Ovary (tissue), 10 donors: ENCODE measurements at places on chromosomes 1 and 21. TPM values are rescaled to one million over a fixed set of nuclear protein-coding genes. Genes with fewer than 3 reads are reported as not detected.

The UQCRHL gene
- 0.65 TPM for total RNA-seq

The SEMA6C gene
- total RNA-seq, result 14.7 TPM

The GTF2B gene
- 24.6 TPM for total RNA-seq

The UBE2U gene
- not detected for total RNA-seq

The OPRD1 gene
- not detected for total RNA-seq

The AVPR1B gene
- total RNA-seq, result not detected

- no peaks in the 10 kb centered on the region for H3K36me3 ChIP-seq
- H3K4me1 ChIP-seq, result peaks cover 2% of the 10 kb centered on the region
These were observed 4.4 kb downstream of the ST3GAL3 start for GRCh38 chr1:43711524-43712386.

GRCh38 chr21:20627594-20627993, 370.6 kb upstream of the NCAM2 start:
- H3K36me3 ChIP-seq, result no peaks in the 10 kb centered on the region
- no peak overlapping the region for H3K4me3 ChIP-seq
- no peak for DNase-seq
- no peaks in the 10 kb centered on the region for H3K4me1 ChIP-seq

DNA sequence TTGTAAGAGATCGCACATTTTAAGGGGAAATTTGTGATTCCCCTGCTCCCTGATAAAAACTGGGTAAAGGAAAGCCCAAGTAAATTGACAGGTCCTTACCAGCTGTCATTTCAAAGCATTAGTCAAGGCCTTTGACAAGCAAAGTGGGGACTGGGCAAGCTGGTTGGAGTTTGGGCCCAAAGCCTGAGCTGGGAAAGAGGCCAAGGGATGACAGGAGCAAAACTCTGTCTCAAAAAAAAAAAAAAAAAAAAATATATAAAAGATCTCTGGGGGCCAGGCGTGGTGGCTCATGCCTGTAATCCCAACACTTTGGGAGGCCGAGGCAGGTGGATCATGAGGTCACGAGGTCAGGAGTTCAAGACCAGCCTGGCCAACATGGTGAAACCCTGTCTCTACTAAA, 36.9 kb downstream of the SLC2A1 start:
- no peak overlapping the region for H3K4me3 ChIP-seq
- H3K27ac ChIP-seq, result no peak overlapping the region
- no peak for DNase-seq
- peaks cover 2% of the 10 kb centered on the region for H3K4me1 ChIP-seq
- no peaks in the 10 kb centered on the region for H3K36me3 ChIP-seq
- H3K27me3 ChIP-seq, result no peaks in the 10 kb centered on the region

DNA sequence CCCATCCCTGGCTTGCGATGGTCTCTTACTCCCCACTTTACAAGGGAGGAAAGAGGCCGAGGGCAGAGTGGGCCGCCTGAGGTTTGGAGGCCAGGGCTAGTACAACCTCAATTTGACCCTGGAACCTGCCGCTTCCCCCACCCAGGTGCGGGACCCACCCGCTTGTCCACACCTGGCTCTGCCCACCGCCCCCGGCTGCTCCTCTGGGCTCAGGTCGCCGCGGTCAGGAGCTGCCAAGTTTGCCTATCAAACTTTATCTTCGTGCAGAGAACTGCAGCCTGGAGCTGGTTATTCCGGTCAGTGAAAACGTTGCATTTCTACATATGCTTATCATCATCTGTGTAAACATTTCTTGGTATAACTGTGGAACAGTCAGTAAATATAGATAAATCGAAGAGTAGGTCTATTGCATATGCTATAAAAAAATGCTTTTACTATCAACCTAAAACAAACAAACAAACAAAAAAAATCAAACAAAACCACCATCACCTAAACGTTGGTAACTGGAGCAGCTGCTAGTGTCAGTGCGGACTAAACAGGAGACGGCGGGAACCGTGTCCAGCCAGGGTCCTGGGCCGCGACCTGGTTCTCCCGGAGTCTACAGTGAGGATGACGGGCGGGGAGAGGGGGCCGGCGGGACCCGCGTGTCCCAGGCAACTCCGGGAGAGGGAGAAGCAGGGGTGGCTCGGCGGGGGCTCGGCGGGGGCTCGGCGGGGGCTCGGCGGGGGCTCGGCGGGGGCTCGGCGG, 906 bp upstream of the ADARB1 start:
- peak; percentile 56 for DNase-seq
- H3K36me3 ChIP-seq, result no peaks in the 10 kb centered on the region
- no peaks in the 10 kb centered on the region for H3K27me3 ChIP-seq
- peaks cover 3% of the 10 kb centered on the region for H3K4me1 ChIP-seq
- H3K27ac ChIP-seq, result peak overlapping the region; percentile 97

DNA sequence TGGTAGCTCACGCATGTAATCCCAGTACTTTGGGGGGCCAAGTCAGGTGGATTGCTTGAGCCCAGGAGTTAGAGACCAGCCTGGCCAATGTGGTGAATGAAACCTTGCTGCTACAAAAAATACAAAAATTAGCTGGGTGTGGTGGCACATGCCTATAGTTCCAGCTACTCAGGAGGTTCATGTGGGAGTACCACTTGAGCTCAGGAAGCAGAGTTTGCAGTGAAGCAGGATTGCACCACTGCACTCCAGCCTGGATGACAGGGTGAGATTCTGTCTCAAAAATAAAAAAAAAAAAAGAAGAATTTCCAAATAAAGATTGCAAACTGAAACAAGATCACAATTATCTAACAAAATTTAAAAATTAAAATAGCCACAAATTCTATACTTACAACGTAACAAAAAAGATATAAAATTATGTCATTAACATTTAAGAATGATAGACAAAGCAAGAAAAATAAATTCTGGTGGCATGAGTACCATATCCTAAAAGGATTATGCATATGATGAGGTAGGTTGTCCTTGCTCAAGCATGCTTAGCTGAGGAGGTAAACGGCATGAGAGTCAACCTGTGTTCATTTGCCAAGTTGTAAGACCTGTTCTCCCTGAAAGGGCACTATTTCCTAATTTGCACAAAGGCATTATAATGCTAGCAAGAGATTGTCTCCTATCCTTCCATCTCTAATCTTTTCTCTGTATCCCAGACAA, 20.2 kb downstream of the IPP start:
- H3K4me1 ChIP-seq, result no peaks in the 10 kb centered on the region
- no peaks in the 10 kb centered on the region for H3K27me3 ChIP-seq
- H3K27ac ChIP-seq, result no peak overlapping the region
- no peaks in the 10 kb centered on the region for H3K36me3 ChIP-seq
- no peak for DNase-seq
- no peak overlapping the region for H3K4me3 ChIP-seq

GRCh38 chr1:20981915-20982314, 194.8 kb downstream of the EIF4G3 start:
- H3K4me3 ChIP-seq, result no peak overlapping the region
- no peaks in the 10 kb centered on the region for H3K36me3 ChIP-seq
- H3K27ac ChIP-seq, result no peak overlapping the region
- DNase-seq, result no peak
- H3K4me1 ChIP-seq, result no peaks in the 10 kb centered on the region
- H3K27me3 ChIP-seq, result no peaks in the 10 kb centered on the region

GRCh38 chr1:66317248-66317515, 216.8 kb upstream of the SGIP1 start:
- H3K36me3 ChIP-seq, result no peaks in the 10 kb centered on the region
- DNase-seq, result no peak
- no peak overlapping the region for H3K4me3 ChIP-seq
- H3K27me3 ChIP-seq, result no peaks in the 10 kb centered on the region
- H3K4me1 ChIP-seq, result peaks cover 2% of the 10 kb centered on the region

- no peak overlapping the region for H3K27ac ChIP-seq
- H3K27me3 ChIP-seq, result no peaks in the 10 kb centered on the region
- no peak for DNase-seq
- H3K36me3 ChIP-seq, result no peaks in the 10 kb centered on the region
- H3K4me1 ChIP-seq, result peaks cover 7% of the 10 kb centered on the region
These were observed 31.2 kb downstream of the MACO1 start for GRCh38 chr1:25461849-25462248.

GRCh38 chr1:24468685-24469316, 33.8 kb upstream of the RCAN3 start:
- no peak for DNase-seq
- no peaks in the 10 kb centered on the region for H3K27me3 ChIP-seq
- H3K27ac ChIP-seq, result no peak overlapping the region
- H3K4me1 ChIP-seq, result no peaks in the 10 kb centered on the region
- H3K36me3 ChIP-seq, result no peaks in the 10 kb centered on the region

- no peaks in the 10 kb centered on the region for H3K27me3 ChIP-seq
- H3K4me3 ChIP-seq, result no peak overlapping the region
These were observed 165.6 kb downstream of the DSCAM start for GRCh38 chr21:40681164-40681859.

DNA sequence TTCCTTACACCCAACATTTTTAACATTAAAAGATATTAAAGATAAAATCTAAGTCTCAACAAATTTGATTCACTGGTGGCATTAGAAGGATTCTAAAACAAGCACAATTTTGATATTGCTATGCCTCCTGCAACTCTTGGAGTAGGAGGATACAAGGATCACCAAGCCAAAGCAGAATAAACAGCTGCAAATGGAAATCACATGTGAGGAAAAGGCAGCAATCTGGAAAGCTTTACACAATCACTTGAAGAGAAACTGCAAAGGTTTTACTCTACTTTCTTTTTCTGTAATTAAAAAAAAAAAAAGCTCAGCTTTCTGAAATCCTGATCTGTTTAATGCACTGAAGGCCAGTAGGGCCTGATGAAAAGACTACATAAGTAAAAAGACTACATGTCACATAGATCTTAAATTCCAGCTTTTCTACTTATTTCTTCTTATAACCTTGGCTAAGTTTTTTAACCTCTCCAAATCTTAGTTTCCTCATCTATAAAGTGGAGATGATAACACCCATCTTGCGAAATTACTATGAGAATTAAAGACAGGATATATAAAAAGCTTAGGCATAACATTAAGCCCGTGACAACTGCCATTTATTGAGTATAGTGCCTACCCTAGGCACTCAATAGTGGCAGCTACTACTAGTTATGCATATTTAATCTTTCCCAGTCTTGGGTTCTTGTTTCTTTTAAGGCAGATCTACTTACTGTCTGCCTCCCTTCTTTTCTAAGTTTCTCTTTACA, 73.5 kb downstream of the EPS15 start:
- H3K27me3 ChIP-seq, result no peaks in the 10 kb centered on the region
- no peak overlapping the region for H3K27ac ChIP-seq
- H3K4me3 ChIP-seq, result no peak overlapping the region
- H3K36me3 ChIP-seq, result no peaks in the 10 kb centered on the region
- no peaks in the 10 kb centered on the region for H3K4me1 ChIP-seq

DNA sequence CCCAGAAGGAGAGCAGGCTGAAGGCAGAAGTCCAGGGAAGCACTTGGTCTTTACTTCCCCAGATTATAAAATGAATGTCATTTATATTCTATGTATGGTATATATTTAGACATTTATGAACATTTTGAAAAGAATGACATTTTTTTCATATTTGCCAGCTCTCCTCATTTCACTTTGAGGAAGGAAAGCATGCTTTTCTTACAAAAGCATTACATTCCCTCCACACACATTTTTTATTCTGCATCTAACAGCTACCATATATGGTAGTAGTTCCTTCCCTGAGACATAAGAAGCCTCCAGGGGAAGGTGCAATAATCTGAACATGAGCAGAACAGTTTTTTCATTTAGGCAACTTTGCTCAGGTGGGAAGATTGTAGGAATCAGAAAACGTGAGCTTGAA, 94.0 kb downstream of the LRRC7 start:
- no peak for DNase-seq
- H3K27ac ChIP-seq, result no peak overlapping the region
- H3K4me3 ChIP-seq, result no peak overlapping the region

- H3K4me3 ChIP-seq, result no peak overlapping the region
- DNase-seq, result no peak
- H3K36me3 ChIP-seq, result no peaks in the 10 kb centered on the region
- no peaks in the 10 kb centered on the region for H3K27me3 ChIP-seq
- H3K4me1 ChIP-seq, result no peaks in the 10 kb centered on the region
- no peak overlapping the region for H3K27ac ChIP-seq
These were observed 378.9 kb downstream of the BRINP3 start for GRCh38 chr1:190098756-190099155.

- H3K4me1 ChIP-seq, result no peaks in the 10 kb centered on the region
- no peaks in the 10 kb centered on the region for H3K36me3 ChIP-seq
- no peaks in the 10 kb centered on the region for H3K27me3 ChIP-seq
- H3K27ac ChIP-seq, result no peak overlapping the region
- H3K4me3 ChIP-seq, result no peak overlapping the region
- DNase-seq, result no peak
These were observed 22.5 kb upstream of the MORC3 start for GRCh38 chr21:36297406-36297937.

GRCh38 chr21:40099809-40100208, 232.6 kb downstream of the PCP4 start:
- DNase-seq, result no peak
- no peak overlapping the region for H3K4me3 ChIP-seq
- H3K4me1 ChIP-seq, result no peaks in the 10 kb centered on the region

DNA sequence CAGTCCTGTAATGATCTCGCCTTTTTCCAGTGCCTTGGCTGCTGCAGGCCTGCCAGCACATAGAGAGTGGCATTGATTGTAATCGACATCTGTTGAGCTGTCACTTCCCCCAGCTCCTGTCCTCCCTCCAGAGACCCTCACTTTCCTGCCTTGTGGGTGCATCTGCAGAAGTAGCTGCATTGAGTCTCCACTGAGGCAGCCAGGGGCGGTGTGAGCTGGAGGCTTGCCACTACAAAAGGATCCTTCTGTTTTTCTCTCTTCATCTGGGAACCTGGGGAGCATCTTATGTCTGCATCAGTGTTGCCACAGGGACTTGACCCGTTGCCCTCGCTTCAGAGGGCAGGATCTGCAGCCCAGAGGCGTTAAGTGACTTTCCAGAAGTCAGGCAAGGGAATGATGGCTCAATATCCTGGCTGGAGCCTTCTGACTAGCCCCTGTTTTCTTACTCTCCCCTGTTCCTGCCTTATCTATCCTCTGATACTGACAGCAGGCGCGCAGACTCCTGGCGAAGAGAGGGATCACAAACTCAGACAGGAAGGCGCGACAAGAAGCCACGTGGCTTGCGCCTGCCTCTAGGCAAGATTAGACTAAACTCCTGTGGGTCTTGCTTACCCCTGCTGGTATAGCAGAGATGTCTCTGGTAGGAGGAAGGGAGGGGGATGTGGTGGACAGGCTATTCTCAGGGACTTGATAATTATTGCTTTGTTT, 13.3 kb upstream of the FMOD start:
- no peaks in the 10 kb centered on the region for H3K27me3 ChIP-seq
- no peak overlapping the region for H3K4me3 ChIP-seq
- peaks cover 4% of the 10 kb centered on the region for H3K4me1 ChIP-seq
- no peaks in the 10 kb centered on the region for H3K36me3 ChIP-seq
- peak overlapping the region; percentile 57 for H3K27ac ChIP-seq
- peak; percentile 71 for DNase-seq

GRCh38 chr1:231099996-231100767, 60.1 kb upstream of the FAM89A start:
- DNase-seq, result no peak
- H3K4me3 ChIP-seq, result no peak overlapping the region
- no peaks in the 10 kb centered on the region for H3K36me3 ChIP-seq
- no peaks in the 10 kb centered on the region for H3K27me3 ChIP-seq
- no peak overlapping the region for H3K27ac ChIP-seq

DNA sequence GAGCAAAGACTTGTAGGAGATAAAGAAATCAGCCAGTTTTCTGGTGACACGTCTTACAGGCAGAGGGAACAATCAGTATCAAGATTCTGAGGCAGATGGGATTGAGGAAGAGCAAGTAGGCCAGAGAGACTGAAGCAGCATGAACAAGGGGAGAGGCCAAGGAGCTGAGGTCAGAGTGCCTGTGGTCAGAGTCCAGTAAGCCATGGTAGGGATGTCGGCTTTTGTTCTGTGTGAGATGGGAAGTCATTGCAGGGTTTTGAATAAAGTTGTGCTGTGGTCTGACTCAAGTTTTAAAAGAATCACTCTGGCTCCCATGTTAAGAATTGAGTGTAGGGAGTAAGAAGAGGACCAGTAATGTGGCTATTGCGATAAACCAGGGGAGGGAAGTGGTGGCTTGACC, 85.9 kb upstream of the IVNS1ABP start:
- no peak overlapping the region for H3K4me3 ChIP-seq
- H3K27me3 ChIP-seq, result no peaks in the 10 kb centered on the region
- H3K36me3 ChIP-seq, result no peaks in the 10 kb centered on the region
- no peak overlapping the region for H3K27ac ChIP-seq
